ENCODE measurements at places on chromosomes 11 and 22.
A peak's percentile ranks its signal among the peaks of the same experiment; 100 is the strongest.

DNA sequence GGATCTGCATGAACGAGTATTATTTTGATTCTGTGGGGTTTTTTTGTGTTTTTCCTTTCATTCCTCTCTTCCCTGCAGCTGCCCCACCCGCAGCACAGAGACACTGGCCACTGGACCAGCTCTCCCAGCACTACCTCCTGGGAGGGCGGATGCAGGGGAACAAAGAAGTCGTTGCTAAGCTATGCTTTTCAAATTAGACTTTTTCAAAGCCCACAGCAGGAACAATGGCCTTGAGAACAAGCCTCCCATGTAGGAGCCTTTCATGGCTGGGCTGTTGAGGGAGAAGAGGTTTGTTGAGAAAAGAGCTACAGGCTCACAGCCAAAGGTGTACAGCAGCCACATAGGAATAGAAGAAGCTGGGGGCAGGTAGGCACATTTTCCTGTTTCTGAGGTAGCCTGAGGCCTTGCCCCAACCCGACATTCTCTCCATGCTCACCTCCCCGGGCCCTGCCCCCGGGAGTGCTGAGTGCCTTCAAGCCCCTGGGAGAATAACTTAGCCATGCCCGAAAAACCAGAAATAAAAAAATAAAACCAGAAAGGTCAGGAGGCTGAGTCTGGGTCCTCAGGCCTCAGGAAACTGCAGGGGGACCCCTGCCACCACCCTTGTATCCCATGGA is 20.5 kb upstream of the SYT12 start:
- no peak for DNase-seq

- DNase-seq: no peak
These were observed 13.2 kb upstream of the AIFM3 start for GRCh38 chr22:20953668-20954500.

GRCh38 chr11:132718711-132719671 is 813.3 kb downstream of the OPCML start:
- no peak for DNase-seq

- no peak for DNase-seq
These were observed 17.5 kb downstream of the SAAL1 start for GRCh38 chr11:18088366-18088765.

DNA sequence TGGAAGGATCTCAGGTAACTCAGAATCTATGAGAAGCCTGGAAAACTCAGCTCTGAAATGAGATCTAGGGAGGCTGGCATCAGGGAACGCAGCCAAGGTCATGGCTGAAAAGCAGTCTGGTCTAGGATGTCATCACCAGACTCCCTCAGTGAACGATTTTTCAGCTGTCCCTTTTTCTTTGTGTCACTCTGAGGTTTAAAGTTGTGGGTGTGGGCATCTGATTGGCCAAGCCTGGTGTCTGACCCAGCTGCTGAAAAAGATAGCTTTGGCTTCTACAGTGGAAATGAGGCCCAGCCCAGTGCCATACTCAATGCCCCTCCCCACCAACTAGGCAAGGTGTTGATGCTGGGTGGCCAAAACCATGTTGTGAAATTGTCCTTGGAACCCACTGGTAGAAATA is 14.5 kb downstream of the RPS3 start:
- DNase-seq: no peak

- no peak for DNase-seq
These were observed 490.9 kb downstream of the SOX6 start for GRCh38 chr11:15865212-15865987.

DNA sequence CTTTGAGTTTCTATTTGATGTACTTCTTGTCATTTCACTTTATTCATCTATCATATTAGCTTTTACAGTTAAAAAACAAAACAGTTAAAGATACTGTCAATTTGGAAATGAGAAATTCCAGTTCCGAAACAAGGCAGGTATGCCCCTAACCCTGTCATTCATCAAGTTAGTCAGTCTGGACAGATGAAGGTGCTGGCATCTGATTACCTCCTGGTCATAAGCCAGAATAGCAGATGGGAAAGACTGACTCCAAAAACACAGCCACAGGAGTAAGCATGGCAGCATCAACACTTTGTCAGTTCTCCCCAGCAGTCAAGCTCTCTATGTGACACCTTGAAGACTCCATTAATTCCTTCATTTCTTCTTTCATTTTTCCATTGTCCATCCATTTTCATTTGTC is 4.3 kb downstream of the LRRC51 start:
- no peak for DNase-seq

DNA sequence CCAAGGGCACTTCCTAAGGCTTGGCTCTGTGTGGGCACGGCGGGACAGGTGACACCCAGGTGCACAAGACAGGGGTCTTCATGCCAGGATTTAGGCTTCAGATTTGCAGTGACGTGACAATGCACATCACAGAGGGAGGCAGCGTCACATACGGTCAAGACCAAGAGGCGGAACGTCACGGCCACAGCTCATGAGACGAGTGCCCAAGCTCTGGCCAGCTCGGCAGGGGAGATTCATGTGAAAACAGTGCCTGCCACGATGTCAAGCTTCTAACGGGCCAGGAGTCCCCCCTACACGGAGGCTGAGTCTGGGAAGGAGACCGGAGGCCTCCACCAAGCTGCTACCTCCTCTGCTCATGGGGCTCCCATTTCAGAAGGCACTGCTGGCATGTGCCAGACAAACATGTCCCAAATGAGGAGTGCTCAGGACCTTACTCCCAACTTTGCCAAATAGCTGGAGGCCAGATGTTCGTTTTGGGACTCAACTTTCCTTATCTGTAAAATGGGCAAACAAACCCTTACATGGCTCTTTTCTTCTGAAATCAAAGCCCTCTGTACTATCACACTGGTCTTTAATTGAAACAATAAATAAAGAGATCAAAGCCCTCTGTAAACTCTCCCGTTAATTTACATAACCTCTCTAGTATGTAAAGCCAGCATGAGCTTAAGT is 16.6 kb downstream of the VPS37C start:
- DNase-seq: no peak

- no peak for DNase-seq
These were observed 35.0 kb upstream of the EHF start for GRCh38 chr11:34585735-34586487.

GRCh38 chr11:111463276-111463675 is 48.9 kb downstream of the BTG4 start:
- DNase-seq: peak; percentile 48

GRCh38 chr22:24408630-24409029 is 18.8 kb upstream of the ADORA2A start:
- DNase-seq: no peak

GRCh38 chr22:43101306-43101705 is 9.2 kb upstream of the BIK start:
- no peak for DNase-seq

DNA sequence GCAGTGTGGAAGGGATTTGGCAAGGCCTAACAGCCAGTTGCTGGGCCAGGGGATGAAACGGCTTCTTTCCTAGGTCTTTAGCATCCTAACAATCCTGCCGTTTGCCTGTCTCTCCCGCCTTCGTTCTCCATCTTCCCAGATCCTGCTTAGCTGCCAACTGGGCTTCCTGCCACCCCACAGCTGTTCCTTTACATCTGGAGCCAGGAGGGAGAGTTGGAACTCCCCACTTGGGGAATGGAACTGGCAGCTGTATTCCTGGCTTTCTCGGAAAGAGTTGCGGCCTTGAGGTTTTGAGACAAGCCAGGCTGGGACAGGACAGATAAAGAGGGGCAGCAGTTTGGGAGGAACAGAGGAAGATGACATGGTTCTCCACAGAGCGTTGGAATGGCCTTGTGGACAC is 59.6 kb downstream of the ST3GAL4 start:
- DNase-seq: no peak

DNA sequence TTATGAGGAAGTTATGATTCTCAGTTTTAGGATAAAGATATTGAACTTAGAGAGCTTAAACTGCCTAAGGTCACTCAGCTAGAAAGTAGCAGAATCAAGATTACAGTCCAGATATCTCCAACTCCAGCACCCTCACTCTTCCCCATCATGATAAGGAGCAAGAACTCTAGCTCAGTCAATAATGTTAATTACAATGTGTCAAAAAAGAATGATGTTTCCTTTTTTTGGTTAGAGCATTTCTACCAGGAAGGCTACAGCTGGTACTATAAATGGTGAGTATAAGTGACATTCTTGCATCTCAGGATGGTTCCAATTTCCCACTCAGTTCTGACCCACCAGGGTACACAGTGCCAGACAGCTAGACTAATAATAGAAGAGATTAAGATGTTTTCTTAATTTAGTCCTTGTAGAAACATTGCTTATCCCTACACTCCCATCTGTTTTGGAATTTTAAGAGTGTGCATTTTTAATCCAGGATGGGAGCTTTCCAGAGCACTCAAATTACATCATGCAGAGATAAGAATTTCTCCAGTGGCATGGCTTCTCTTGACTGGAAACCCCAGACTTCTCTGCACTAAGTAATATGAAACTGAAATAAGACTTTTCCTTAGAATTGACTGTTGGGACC is 21.6 kb upstream of the BBOX1 start:
- no peak for DNase-seq

GRCh38 chr22:49999946-50000586 is 12.5 kb downstream of the IL17REL start:
- DNase-seq: no peak

GRCh38 chr11:123696183-123696582 is 41.8 kb upstream of the SCN3B start:
- DNase-seq: no peak

GRCh38 chr11:42065199-42065598 is 605.7 kb upstream of the LRRC4C start:
- no peak for DNase-seq

DNA sequence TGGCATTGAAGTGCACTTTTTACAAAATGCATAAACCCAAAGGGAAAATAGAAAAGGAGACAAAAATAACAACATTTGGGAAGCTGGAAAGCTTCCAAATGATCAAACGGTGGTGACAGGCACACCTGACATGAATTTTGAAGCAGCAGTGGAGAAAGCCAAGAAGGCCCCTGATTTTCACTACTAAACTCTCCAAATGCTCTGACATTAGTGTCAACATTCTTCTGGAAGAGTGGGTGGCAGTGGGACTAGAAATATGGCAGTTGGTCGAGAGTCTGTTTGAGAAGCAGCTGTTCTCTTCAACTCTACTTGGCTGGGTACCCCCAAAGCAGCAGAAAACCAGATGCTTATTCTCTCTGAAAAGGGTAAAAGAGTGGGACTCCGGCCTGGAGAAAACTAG is 12.3 kb upstream of the APOA5 start:
- DNase-seq: no peak

GRCh38 chr11:61345954-61346843 is 13.2 kb downstream of the TKFC start:
- DNase-seq: no peak

DNA sequence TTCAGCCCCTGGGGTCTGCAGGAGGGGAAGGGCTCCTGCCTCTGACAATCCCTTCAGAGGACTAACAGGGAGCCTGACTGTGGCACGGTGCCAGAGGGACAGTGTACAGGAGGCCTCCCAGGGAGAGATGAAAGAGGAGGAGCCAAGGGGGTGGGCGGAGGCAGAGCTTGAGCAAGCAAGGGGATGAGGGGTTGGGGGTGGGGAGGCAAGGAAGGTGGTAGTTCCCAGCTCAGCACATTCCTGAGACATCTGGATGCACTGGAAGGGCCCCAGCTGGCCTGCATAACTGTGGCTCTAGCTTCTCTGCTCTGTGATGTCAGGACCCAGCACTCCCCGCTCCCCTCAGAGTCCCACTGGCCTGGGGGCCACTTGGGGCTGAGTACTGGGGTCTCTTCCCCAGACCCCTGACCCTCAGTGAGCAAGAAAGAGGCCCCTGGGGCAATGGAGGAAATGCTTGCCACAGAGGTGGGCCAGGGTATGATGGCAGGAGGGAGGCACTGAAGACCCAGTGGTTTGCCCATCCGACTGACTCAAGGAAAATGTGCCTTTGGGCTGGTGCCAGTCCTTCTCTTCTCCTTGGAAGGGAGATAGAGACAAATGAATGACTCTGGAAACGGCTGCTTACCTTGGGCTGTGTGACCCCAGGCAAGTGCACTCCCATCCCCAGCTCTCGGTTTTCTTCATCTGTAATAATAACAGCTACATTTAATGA is 13.3 kb downstream of the CREB3L1 start:
- peak; percentile 85 for DNase-seq

GRCh38 chr11:67421430-67422031 is 6.1 kb downstream of the CARNS1 start:
- no peak for DNase-seq

DNA sequence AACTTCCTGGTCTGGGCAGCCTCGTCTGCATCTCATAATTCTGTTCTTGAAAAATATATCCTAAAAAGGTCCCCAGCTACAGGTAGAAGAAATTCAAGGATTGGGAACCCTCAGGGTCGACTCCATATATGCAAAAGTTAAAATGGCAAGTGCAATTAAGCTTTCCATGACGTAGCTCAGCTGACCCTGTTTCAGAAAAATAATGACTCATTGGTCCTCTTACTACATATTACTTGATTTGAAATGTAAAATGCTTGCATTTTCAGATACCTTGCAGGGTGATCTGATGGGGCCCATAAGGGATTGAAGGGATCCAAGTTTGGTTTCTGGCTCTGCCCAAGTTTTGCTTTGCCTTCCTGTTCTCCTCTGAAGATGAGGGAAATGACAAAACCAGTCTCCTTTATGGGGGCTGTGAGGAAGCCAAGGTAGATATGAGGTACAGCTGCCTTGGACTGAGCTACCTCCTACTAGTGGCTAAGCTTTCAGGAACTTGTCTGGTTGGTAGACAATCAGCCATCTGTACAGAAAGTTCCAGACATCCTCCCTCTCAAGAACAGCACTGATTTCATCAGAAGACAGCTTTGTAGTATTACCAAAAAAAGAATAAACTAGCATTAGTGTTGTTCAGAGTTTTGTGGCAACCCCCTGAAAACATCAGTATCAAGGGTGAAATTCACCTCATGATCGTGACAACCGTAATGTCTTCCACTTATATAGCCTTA is 177.3 kb downstream of the DBX1 start:
- DNase-seq: no peak

DNA sequence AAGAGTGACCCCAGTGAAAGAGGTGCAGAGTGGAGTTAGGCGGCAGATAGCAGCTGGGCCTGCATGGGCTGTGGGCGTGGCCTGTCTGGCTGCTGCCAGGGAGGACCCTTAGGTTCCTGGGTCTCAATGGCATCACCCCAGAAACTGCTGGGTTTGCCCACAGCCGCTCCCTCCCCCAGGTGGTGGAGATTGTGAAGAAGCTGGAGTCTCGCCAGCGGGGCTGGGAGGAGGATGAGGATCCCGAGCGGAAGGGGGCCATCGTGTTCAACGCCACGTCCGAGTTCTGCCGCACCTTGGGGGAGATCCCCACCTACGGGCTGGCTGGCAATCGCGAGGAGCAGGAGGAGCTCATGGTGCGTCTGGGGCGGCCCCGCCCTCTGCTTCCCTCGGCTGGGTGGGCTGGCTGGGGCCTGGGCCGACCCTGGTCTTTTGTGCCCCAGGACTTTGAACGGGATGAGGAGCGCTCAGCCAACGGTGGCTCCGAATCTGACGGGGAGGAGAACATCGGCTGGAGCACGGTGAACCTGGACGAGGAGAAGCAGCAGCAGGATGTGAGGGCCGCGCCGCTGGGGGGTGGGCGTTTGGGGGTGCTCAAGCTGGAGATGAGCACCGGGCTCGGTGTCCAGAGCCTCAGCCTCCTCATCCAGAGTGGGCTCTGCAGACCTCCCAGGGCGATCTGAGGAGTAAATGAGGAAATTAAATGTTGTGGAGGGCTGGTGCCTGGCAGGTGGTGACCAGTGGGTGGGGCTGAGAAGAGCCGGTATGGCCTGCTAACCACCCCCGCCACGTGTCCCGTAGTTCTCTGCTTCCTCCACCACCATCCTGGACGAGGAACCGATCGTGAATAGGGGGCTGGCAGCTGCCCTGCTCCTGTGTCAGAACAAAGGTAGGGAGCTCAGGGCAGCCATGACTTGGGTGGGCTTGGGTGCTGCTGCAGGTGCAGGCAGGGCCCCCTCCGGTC is 15.0 kb downstream of the SART1 start:
- DNase-seq: no peak

GRCh38 chr11:10125522-10126133 is 168.4 kb downstream of the SBF2 start:
- no peak for DNase-seq

Data from type B pancreatic cell (in vitro differentiated cells).